Stimulated activated CD8-positive, alpha-beta memory T cell treated with anti-CD3 and anti-CD28 coated beads, Interleukin-4, amount 100 ng/mL, for 4 hours (primary cell): ENCODE measurements at places on chromosomes 3 and 15.

- no peak for DNase-seq
Observed at GRCh38 chr3:151439652-151440125, 21.2 kb downstream of the IGSF10 start.

GRCh38 chr3:18098960-18099587 is 326.1 kb downstream of the SATB1 start:
- no peak for DNase-seq

- DNase-seq: no peak
Observed at GRCh38 chr3:120113128-120114116, 19.2 kb upstream of the GSK3B start.

- no peak for DNase-seq
Observed at GRCh38 chr3:190671658-190672057, 157.8 kb downstream of the IL1RAP start.

GRCh38 chr15:71510763-71511162 is 299.6 kb upstream of the NR2E3 start:
- no peak for DNase-seq

GRCh38 chr15:63990454-63990853 is 55.8 kb downstream of the DAPK2 start:
- DNase-seq: no peak

- no peak for DNase-seq
Observed at GRCh38 chr3:11545186-11545851, 98.4 kb downstream of the VGLL4 start.

DNA sequence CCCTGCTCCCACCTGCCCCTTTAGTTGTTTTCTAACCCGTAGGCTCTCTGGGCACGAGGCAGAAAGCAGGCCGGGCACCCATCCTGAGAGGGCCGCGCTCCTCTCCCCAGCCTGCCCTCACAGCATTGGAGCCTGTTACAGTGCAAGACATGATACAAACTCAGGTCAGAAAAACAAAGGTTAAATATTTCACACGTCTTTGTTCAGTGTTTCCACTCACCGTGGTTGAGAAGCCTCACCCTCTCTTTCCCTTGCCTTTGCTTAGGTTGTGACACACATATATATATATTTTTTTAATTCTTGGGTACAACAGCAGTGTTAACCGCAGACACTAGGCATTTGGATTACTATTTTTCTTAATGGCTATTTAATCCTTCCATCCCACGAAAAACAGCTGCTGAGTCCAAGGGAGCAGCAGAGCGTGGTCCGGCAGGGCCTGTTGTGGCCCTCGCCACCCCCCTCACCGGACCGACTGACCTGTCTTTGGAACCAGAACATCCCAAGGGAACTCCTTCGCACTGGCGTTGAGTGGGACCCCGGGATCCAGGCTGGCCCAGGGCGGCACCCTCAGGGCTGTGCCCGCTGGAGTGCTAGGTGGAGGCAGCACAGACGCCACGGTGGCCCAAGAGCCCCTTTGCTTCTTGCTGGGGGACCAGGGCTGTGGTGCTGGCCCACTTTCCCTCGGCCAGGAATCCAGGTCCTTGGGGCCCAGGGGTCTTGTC is 48.5 kb downstream of the PGPEP1L start:
- DNase-seq: no peak

DNA sequence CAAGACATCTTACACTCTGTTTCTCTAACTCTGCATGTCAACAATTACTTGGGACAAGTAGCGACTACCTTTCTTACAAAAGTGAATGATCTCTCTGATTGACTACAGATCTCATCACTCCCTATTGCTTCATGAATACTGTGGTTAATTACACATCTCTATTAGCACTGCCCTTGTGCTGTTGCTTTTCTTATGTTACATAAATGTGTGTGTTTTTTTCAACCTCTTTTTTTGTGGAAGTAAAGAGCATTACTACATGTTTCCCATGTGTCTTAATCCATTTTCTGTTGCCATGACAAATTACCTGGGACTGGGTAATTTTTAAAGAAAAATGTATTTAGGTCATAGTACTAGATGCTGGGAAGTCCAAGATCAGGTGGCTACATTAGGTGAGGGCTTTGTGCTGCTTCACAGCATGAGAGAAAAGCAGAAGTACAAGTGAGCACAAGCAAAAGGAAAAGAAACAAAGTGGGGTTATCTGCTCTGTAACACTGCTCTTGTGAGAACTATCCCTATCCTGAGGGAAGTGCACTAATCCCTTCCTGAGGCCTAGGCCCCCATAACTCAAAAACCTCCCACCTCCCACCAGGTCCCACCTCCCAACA is 298.2 kb upstream of the SATB1 start:
- DNase-seq: no peak

DNA sequence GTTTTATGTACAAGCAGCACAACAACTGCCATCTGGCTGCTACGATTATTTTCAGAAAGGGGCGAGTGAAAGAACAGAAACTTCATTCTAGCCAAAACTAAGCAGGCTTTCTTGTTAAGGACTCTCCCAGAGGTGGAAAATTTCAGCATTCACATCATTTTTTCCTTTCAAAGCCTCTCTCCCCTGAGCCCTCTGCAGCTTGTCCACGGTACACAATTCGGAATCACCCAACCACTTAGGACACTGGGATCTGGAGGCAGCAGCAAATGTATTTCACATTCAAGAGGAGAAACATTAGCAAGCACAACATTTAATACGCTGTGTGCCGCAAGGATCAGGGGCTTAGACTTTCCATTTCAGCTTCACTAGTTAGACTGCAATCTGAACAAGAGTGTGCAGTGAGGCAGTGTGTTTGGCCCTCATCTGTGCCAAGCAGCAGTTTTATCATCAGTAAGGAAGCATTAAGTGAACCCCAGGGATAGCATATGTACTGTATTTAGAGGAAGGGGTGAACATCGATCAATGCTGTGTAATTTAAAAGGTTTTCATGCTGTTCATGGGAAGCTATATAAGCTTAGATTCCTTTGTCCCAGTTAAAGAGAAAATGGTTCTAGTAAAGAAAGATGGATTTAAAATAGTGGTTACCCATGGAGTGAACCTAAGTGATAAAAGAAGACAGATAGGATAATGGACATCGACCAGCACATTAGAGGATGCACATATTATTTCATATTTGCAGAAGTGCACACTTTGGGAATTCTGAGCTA is 504.9 kb downstream of the TBL1XR1 start:
- DNase-seq: no peak

GRCh38 chr15:93072411-93073394 is 16.3 kb downstream of the RGMA start:
- DNase-seq: no peak
